Esophagus mucosa (tissue), 1 donor: ENCODE measurements at places on chromosomes 5 and 9.

DNA sequence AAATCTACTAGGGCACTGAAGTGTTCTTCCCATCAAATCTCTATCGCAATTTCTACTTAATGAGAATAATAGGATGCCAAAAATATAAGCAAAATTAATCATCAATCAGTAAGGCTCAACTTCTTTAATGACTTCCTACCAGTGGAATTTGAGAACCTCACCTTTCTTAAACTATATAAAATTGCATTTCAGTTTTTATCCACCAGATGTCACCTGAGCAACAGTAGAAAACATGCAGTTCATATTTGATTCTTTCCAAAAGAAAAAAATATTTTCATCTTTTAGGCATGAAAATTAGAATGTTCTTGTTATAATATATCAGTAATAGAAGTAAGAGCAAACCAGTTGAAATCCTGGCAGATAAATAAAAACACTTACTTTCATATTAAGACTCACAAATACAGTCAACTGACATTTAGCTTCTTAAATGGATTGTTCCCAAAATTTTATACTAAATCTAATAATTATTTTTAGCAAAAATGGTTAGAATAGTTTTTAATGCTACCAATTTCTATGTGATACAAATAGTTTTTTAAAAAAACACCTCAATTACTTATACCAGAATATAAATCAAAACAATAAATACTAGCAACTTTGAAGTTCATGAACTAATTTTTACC, 13.4 kb upstream of the CCDC112 start:
- ATAC-seq, result peak; percentile 63

DNA sequence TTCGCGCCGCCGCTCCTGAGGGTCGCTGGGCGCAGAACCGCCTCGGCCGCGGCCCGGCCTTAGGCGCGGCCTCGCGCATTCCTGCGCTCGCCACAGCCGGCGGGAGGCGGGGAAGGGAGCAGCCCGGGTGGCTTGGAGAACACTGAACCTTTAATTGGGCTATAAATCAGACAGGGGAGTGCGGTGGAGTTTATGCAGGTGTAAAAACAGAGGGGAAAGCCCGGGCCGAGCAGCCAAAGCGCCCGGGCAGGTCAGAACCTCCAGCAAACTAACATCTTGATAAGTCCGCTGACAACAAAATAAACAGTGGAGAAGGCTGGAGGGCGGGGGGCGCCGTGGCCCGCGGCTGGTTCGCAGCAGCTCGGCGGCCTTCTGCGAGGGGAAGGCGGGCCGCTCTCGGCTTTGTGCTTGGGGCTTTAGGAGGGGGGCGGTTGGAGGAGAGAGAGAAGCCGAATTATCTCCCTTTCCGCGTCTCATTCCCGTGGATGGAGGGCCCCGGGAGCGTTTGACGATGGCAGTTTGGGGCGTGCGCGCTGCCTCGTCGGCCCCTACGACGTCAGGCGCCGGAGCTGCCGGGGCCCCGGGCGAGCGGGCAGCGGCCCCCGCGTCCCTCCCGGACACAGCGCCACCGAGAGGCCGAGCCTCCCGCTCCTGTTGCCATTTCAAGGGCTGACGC, 11.3 kb downstream of the FOXD1 start:
- ATAC-seq, result peak; percentile 46

GRCh38 chr9:101418518-101419430, 16.8 kb downstream of the ALDOB start:
- no peak for ATAC-seq

GRCh38 chr5:141915881-141916336, 7.8 kb upstream of the DELE1 start:
- ATAC-seq, result peak; percentile 30
